Subcutaneous adipose tissue (tissue), 4 donors: ENCODE measurements at places on chromosomes 6 and 20. TPM values are rescaled to one million over a fixed set of nuclear protein-coding genes. Genes with fewer than 3 reads are reported as not detected.

ZNF831 gene
- total RNA-seq, result 0.65 TPM

ID4 gene
- total RNA-seq, result 25.8 TPM

WFDC12 gene
- total RNA-seq, result not detected

CCN2 gene
- 165 TPM for total RNA-seq

C6orf132 gene
- 3.4 TPM for total RNA-seq

CCR6 gene
- total RNA-seq, result not detected

TPD52L1 gene
- total RNA-seq, result 30.5 TPM

BCL2L1 gene
- 100 TPM for total RNA-seq

PAX1 gene
- total RNA-seq, result not detected

FOXC1 gene
- total RNA-seq, result 8.8 TPM

ZNF311 gene
- 1.1 TPM for total RNA-seq

VNN1 gene
- 8.8 TPM for total RNA-seq
